NCI-H2227 treated with DMSO at 0.1 percent for 48 hours (cell line): ENCODE measurements at places on chromosomes 4 and X.

DNA sequence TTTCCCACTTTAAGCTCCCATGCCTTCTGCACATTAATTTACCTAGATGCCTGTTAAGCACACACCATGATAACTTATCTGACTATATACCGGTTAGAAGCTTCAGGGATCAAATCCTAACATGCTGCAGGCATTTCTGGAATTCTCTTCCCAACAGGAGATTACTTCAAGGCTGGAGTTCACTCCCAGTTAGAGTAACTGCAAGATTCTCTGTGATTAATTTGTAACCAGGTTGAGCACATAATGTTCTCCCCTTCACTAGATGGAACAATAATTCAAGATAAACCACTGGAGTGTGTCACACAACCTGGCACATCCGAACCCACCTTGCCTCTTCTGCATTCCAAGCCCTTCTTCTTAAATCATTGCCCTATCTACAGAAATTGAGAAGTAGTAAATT is 11.8 kb upstream of the UGT2A3 start:
- DNase-seq: no peak

DNA sequence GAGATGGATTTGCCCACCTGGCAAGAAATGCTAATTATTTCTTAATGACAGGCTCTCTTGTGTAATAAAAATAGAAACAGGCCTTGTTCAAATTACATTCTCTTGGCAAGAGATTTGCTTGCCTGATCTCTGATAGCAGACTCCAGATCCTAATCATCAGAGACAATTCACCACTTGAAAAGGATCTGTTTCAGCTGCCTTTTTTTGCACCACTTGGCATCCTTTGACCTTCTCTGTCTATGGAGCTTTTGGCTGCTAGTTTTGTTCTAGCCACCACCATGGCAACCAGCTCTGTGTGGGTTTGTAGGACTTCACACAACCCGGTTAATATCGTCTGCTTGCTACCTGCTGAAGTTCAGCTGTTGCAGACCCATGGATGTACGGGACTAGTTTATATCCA is 241.1 kb upstream of the TLL1 start:
- no peak for DNase-seq

DNA sequence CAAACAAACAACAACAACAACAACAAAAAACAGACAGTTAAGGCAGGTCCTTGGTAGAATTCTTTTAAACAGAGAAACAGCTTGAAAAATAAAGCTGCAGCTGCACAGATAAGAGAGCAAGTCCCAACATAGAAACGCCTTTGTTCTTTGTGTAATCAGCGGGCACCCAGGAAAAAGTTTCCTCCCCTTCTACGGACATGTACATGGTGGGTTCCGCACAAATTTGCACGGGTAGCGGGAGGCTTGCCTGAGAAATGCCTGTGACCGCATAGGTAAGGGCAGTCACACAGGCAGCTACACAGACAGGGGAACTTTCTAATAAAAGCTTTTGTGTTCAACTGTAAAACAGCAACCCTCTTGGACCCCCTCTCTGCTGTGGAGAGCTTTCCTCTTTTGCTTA is 25.7 kb upstream of the CT47A1 start:
- DNase-seq: no peak

DNA sequence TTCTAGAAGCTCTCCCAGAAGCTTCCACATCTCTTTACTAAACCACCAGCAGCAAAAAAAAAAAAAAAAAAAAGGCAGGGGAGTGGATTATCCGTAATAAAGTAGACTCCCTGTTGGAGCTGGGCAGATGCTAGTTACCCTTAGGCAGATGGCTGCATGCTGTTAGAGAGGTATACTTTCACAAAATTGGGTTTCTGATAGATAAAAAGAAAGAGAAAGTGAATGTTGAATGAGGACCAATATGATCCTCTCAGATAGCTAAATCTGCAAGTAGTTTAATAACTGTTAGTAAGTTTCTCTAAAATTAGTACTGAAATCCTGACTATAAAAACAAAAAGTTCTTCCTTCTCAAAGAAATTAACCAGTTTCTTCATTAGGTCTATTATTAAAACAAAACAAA is 195.4 kb downstream of the ANAPC10 start:
- no peak for DNase-seq

GRCh38 chrX:82081027-82081426 is 879.1 kb downstream of the SH3BGRL start:
- no peak for DNase-seq

DNA sequence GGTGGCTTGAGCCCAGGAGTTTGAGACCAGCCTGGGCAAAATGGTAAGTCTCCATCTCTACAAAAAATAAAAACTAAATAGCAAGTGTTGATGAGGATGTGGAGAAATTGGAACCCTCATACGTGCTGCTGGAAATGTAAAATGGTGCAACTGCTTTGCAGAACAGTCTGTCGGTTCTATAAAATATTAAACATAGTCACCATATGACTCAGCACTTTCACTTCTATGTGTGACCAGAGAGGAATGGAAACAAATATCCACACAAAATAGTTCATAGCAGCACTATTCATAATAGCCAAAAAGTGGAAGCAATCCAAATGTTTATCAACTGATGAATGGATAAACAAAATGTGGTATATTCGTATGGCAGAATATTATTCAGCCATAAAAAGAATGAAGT is 60.8 kb upstream of the FMR1 start:
- no peak for DNase-seq

GRCh38 chr4:13483136-13483767 is 888 bp downstream of the RAB28 start:
- DNase-seq: no peak

- no peak for DNase-seq
Observed at GRCh38 chr4:105280338-105281123, 133.9 kb downstream of the TET2 start.

- no peak for DNase-seq
Observed at GRCh38 chr4:152590179-152591031, 54.5 kb upstream of the FBXW7 start.

DNA sequence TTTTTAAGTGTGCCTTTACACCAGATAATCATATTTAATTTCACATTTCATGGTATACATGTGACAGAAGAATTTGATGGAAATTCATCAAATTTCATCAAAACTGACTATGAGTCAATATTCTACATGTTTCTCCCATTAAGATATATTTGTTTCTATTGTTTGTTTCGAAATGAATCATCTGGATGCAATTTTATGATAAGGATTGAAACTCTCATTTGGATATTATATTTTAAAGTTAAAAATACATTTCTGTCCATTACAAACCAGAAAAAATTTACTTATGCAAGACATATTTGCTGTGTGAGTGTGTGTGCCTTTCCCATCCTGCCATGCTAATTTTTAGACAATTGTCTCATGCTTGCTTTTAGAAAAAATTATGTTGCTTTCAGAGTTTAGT is 52.2 kb downstream of the SULT1B1 start:
- no peak for DNase-seq
